ENCODE measurements at places on chromosomes 3 and 15. TPM values are rescaled to one million over a fixed set of nuclear protein-coding genes. Genes with fewer than 3 reads are reported as not detected.
A peak's percentile ranks its signal among the peaks of the same experiment; 100 is the strongest.

Gene TERB2
- total RNA-seq = not detected

DNA sequence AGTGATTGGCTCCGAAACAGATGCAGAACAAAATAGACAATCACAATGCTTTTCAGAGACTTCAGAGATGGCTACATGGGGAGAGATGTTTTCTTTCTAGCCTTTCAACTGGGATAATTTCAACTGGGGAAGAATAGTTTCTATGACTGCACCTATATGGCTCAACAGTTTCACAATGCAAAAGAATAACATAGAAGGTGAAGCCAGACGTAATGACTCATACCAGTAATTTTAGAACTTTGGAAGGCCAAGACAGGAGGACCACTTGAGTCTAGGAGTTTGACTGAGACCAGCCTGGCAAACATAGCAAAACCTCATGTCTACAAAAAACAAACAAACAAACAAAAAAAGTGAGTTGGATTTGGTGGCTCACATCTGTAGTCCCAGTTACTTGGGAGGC is 180.2 kb upstream of the CHL1 start:
- no peak overlapping the region for H3K4me3 ChIP-seq
- peaks cover 6% of the 10 kb centered on the region for H3K36me3 ChIP-seq
- H3K27ac ChIP-seq = no peak overlapping the region
- H3K27me3 ChIP-seq = no peaks in the 10 kb centered on the region

GRCh38 chr3:181622365-181622764 is 89.4 kb upstream of the SOX2 start:
- peaks cover 6% of the 10 kb centered on the region for H3K36me3 ChIP-seq
- H3K4me3 ChIP-seq = no peak overlapping the region
- peaks cover 16% of the 10 kb centered on the region for H3K4me1 ChIP-seq

DNA sequence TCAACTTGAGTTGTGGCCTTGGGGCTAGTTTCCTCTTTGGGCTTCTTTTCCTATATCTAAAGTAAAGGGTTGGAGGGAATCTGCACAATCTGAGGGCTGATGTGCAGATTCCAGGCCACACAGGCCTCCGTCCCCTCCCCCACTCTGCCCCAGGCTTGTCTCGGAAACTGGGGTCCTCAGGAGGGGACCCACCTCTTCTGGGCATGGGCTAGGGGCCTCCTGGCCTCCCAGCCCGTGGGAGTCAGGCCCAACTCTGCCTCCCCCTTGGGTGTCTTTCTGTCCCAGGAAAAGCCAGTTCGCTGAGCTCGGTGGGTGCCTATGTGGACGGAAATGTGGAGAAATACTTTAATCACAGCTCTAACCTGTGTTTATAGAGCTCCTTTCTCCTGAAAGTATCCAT is 4.8 kb downstream of the SMAD6 start:
- no peak overlapping the region for H3K27ac ChIP-seq

- no peaks in the 10 kb centered on the region for H3K27me3 ChIP-seq
- H3K4me3 ChIP-seq = no peak overlapping the region
- no peak for DNase-seq
Measured at GRCh38 chr3:106552351-106553043, 683.7 kb upstream of the CBLB start.

Gene SPTSSB
- 8.1 TPM for total RNA-seq

GRCh38 chr3:60542995-60543394 is 708.3 kb downstream of the FHIT start:
- no peaks in the 10 kb centered on the region for H3K4me1 ChIP-seq
- no peaks in the 10 kb centered on the region for H3K36me3 ChIP-seq
- H3K27ac ChIP-seq = no peak overlapping the region
- no peak overlapping the region for H3K4me3 ChIP-seq

DNA sequence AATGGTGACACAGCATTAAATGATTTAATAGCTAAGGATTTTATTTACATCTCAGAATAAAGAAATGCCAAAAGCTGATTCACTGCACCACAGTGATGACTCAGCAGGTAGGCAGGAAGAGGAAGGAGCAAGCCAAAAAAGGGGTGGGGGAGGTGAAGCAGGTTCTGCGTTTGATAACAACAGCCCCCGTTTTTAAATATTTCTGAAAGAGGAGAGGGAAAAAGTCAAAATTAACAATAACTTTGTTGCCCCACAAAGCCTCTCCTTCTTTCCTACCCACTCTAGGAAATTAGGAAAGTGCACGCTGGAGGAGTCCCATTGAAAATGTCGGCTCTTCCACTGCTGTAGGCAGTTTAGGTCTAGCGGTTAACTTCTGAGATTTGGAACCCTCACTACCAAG is 9.9 kb upstream of the CCDC54 start:
- H3K36me3 ChIP-seq = no peaks in the 10 kb centered on the region
- peaks cover 34% of the 10 kb centered on the region for H3K4me1 ChIP-seq
- peak; percentile 31 for DNase-seq
- H3K27ac ChIP-seq = no peak overlapping the region

Gene PAK6
- 7.0 TPM for total RNA-seq

DNA sequence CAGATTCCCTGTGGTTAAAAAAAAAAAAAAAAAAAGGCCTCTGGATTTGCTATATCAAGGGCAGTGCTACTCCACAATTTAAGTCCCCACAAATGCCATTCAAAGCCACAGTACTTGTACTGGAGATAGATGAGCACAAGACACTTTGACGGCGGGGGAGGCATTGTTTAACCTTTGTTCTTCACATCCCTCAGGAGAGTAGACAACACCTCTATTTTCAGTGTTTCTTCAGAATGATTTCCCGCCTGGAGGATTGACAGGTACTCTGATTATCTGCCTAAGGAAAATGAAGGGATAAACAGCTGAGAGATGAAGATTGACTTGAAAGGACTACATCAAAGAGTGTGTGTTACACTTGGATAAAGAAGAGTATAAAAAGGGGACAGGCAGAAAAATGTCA is 58.7 kb downstream of the OTOL1 start:
- H3K36me3 ChIP-seq = no peaks in the 10 kb centered on the region
- no peak overlapping the region for H3K4me3 ChIP-seq
- H3K27ac ChIP-seq = no peak overlapping the region
- DNase-seq = no peak

Gene SLC12A1
- total RNA-seq = not detected

Gene PDIA5
- 31.6 TPM for total RNA-seq

Gene INAFM2
- 16.6 TPM for total RNA-seq

- no peak for DNase-seq
- peaks cover 49% of the 10 kb centered on the region for H3K36me3 ChIP-seq
- no peaks in the 10 kb centered on the region for H3K27me3 ChIP-seq
- H3K4me3 ChIP-seq = no peak overlapping the region
- peaks cover 50% of the 10 kb centered on the region for H3K4me1 ChIP-seq
Measured at GRCh38 chr3:170865209-170866094, 4.5 kb downstream of the RPL22L1 start.

Gene ACKR4
- total RNA-seq = 8.1 TPM

Gene KLHL40
- total RNA-seq = not detected

Gene LYZL4
- total RNA-seq = not detected

- H3K27ac ChIP-seq = no peak overlapping the region
- no peak overlapping the region for H3K4me3 ChIP-seq
- DNase-seq = no peak
- no peaks in the 10 kb centered on the region for H3K4me1 ChIP-seq
- H3K27me3 ChIP-seq = no peaks in the 10 kb centered on the region
Measured at GRCh38 chr3:86645756-86646155, 345.2 kb downstream of the VGLL3 start.

All from Calu3 (cell line).